ENCODE measurements at places on chromosomes 16 and 17. TPM values are rescaled to one million over a fixed set of nuclear protein-coding genes. Genes with fewer than 3 reads are reported as not detected.

ESRP2 gene
- total RNA-seq = not detected

NTN1 gene
- 0.08 TPM for total RNA-seq

ZNF469 gene
- 0.83 TPM for total RNA-seq

MYOCD gene
- total RNA-seq = not detected

KRT31 gene
- not detected for total RNA-seq

- DNase-seq = no peak
Measured at GRCh38 chr16:88539261-88539651, 30.9 kb upstream of the ZC3H18 start.

DNA sequence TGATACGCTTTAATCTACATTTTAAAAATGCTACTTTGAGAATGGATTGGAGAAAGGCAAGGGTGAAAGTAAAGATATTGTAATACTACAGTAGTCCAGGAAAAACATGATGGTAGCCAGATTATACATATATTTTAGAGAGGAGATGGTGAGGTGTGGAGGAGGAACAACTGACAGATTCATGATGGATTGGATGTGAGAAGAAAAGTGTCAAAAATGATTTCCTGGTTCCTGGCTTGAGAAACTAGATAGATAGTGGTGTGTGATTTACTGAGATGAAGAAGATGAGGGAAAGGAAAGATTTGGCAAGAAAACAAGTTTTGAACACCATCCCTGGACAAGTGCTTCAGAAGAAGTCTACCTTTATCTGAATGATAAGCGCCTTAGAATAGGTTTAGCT lies 80.5 kb downstream of the CHD9 start:
- DNase-seq = no peak

DNA sequence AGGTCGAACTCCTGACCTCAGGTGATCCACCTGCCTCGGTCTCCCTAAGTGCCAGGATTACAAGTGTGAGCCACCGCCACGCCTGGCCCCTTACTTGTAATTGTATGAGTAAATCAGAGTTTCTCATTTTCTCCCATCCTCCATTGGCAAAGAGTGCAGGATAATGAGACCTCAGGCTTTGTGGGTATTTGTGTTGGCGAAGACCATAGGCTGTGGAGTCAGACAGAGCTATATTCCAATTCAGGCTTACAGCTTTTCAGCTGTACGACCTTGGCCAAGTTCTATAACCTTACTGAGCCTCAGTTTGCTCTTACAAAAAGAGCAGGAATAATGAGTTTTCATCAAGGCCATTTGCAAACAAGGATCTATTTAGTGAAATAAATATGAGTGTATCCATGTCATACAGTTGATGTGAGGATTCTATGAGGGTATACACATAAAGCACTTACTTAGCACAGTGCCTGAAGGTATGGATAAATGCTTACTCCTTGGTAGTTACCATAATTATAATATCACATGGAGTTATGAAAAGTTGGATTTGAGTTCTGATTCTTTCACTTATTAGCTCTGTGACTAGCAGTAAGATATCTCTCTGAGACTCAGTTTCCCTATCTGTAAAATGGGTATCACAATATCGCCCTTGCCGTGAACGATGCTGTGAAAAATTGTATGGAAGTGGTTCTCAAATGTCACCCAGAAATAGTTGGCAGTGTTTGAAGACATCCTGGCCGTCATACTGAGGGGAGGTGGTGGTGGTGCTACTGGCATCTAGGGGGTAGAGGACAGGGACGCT lies 25.6 kb upstream of the CPPED1 start:
- no peak for DNase-seq

- DNase-seq = no peak
Measured at GRCh38 chr16:105521-105920, 27.5 kb downstream of the MPG start.

GRCh38 chr16:79329166-79329521 lies 271.4 kb downstream of the MAF start:
- peak; percentile 12 for DNase-seq

- no peak for DNase-seq
Measured at GRCh38 chr17:6577686-6578263, 21.4 kb upstream of the PITPNM3 start.

- no peak for DNase-seq
Measured at GRCh38 chr17:14664511-14664910, 363.6 kb downstream of the HS3ST3B1 start.

DNA sequence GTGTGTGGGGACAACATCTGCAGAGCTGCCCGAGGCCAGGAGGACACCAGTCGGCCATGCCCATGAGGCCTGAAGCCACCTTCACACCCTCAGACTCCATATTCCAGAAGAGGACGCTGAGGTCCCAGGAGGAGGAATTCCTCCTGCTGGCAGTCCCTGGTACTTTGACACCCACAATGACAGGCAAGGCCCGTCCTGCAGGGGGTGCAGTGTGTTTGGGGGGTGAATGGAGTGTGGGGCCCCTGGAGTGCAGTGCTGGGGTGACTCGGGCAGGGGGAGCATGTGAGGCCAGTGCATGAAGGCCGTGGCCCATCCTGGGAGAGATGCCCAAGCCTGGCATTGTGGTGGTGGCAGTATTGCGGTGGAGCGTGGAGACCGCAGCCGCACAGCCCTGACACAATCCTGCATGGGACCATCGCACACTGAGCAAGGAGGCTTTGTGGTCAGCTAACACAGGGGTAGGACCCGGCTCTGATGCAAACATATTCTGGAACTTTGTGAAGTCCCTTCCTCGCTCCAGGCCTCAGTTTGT lies 52.2 kb downstream of the ZDHHC7 start:
- no peak for DNase-seq

DNA sequence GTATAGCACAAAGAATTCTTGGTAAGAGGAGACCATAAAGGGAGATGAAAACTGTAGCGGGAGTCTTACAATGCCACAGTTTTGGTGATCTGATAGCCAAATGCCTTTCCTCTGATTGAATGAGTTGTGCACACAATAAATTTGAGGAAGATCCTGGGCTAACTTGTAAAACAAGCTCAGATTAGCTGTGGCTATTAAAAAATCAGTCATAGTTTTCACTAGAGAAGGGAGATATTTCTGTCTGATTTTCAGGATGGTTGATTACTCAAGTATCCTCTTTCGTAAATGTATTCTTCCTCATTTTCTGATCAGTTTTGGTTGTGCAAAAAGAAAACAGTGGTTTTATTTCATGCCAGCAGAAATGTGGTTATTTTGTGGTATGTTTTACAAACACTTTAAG lies 9.1 kb upstream of the METTL9 start:
- no peak for DNase-seq

DNA sequence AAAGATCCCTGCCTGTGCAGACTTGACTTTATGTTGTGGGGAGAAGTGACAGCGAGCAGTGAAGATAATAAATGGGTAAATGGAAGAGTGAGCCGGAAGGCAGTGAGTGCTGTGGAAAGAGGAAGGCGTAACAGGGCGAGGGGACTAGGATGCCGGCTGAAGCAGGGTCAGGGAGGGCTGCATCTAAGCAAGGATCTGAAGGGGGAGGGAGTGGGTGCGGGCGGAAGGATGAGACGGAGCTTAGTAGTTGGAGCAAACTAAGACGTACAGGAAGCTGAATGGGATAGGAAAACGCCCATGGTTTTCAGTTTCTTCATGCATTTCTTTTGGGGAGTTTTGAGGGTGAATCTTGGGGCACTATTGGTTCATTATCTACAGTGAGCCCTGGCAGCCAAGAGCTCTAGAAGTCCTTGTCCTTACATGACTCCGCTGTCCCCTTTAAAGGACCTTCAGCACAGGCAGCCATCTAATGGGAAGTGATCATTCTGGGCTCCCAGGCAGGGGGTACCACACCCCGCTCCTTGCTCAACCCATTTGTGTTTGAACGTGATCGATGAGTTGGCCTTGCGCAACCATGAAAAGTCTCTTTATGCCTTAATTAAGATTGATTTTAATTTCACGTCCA lies 10.4 kb upstream of the NAT9 start:
- DNase-seq = no peak

DNA sequence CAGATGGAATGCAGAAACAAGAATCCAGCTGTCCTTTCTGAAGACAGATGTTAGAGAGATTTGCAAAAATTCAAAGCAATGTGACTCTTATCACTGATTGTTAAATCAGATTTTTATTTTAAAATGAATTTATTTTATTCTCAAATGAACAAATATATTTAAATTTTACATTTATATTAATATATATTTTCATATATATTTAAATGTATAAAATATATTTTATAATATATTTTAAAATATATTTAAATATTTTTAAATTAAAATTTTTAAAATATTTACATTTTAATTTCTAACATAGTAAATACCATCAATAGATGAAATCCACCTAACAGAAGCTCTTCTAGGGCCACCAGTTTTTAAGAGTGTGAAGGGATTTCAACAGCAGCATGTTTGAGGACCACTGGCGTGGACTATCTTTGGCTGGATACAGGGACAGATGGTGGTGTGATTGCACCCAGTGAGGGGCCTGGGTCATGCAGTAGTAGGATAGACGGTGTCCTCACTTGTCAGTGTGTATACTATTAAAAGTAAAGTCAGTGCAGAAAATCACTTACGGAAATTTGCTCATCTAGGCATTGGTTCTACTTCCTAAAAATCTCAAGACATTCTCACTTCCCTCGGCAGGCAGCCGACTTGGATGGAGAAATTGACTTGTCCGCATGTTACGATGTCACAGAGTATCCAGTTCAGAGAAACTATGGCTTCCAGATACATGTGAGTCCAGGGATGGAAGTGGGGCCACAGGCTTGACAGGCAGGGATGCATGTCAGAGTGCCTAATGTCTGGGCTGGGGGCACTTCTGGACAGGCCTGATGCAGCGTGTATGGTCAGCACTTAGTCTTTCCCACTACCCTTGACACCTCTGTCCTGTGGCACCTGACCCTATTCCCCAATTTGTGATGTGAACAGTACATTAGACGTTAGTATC lies 56.3 kb downstream of the PLD6 start:
- DNase-seq = no peak

GRCh38 chr17:51463353-51463752 lies 203.0 kb downstream of the UTP18 start:
- DNase-seq = no peak

GRCh38 chr16:80260906-80261311 lies 279.9 kb upstream of the DYNLRB2 start:
- no peak for DNase-seq

- DNase-seq = no peak
Measured at GRCh38 chr17:34172390-34172918, 82.6 kb upstream of the CCL2 start.

Measured in CD8-positive, alpha-beta T cell (primary cell).